ENCODE measurements at places on chromosomes 5 and 9. TPM values are rescaled to one million over a fixed set of nuclear protein-coding genes. Genes with fewer than 3 reads are reported as not detected.

The AKNA gene
- total RNA-seq, result 23.8 TPM

The MARCHF6 gene
- 198 TPM for total RNA-seq

The PHF24 gene
- total RNA-seq, result 0.23 TPM

The OGN gene
- 46.5 TPM for total RNA-seq

The PCDHB6 gene
- 2.2 TPM for total RNA-seq

The IFNK gene
- total RNA-seq, result not detected

The NR6A1 gene
- total RNA-seq, result 1.2 TPM

The FAM221B gene
- not detected for total RNA-seq

Measured in metanephros (tissue), 2 donors.